ENCODE measurements at places on chromosomes 6 and 20. TPM values are rescaled to one million over a fixed set of nuclear protein-coding genes. Genes with fewer than 3 reads are reported as not detected.

Gene HLA-DQB1
- 14.3 TPM for total RNA-seq

Gene RNF39
- not detected for total RNA-seq

GRCh38 chr6:118952683-118953082 is 17.7 kb upstream of the MCM9 start:
- no peak overlapping the region for H3K27ac ChIP-seq
- H3K4me1 ChIP-seq = no peaks in the 10 kb centered on the region
- H3K27me3 ChIP-seq = no peaks in the 10 kb centered on the region

DNA sequence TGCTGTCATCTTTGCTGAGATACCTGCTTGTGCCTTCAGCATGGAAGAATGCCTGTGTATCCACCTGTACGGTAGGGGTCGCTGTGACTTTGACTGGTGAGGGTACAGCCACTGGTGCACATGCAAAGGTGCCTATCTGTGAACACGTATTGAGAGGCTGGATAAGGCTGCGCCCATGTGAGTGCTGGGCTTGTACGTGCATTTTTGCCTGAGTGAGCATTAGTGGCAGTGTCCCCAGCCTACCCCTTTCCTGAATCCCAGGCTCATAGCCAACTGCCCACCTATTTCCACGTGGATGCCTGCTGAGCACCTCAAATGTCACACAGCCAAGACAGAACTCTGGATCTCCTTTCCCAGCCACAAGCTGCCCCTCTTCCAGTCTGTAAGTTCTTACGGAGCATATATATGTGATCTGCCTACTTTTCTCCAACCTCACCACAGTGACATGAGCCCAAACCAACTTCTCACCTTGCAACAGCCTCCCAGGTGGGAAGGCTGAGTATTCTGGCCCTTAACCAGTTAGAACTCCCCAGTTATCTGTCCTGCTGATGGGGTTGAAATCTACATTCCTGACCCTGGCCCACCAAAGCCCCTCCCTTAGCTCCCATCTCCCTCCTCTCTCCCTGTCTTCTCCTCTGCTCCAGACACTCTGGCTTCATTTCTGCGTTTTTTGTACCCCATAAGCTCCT is 1.1 kb upstream of the SLC2A10 start:
- no peak for DNase-seq
- H3K4me3 ChIP-seq = no peak overlapping the region
- no peaks in the 10 kb centered on the region for H3K27me3 ChIP-seq
- no peak overlapping the region for H3K27ac ChIP-seq
- peaks cover 59% of the 10 kb centered on the region for H3K4me1 ChIP-seq

DNA sequence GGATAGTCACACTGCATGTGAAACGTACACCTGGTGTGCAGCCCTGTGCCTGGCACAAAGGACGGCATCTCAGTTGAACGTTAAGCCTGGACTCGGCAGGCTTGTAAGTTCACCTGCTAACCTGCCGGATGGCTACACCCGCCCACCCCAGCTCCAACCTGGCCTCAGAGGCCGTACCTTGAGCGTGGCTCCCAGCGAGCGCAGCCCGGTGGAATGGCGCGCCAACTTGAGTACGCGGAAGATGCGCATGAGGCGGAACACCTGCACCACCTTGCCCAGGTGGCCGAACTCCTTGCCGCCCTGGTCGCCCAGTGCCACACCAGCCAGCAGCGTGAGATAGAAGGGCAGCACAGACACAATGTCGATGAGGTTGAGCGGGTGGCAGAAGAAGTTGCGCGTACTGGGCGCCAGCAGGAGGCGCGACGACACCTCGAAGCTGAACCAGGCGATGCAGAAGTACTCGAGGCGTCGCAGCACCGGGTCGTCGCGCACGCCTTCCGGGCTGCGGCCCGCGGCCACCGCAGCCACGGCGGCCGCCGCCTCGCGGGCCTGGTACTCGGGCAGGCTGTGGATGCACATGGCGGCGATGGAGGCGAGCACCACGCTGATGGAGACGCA is 3.3 kb downstream of the KCNS1 start:
- no peak overlapping the region for H3K4me3 ChIP-seq
- peak; percentile 44 for DNase-seq
- H3K27ac ChIP-seq = no peak overlapping the region
- no peaks in the 10 kb centered on the region for H3K36me3 ChIP-seq
- H3K27me3 ChIP-seq = peaks cover 10% of the 10 kb centered on the region

- no peak for DNase-seq
- no peaks in the 10 kb centered on the region for H3K4me1 ChIP-seq
- no peak overlapping the region for H3K4me3 ChIP-seq
- no peak overlapping the region for H3K27ac ChIP-seq
Observed at GRCh38 chr20:25204550-25205276, 9.2 kb downstream of the ENTPD6 start.

DNA sequence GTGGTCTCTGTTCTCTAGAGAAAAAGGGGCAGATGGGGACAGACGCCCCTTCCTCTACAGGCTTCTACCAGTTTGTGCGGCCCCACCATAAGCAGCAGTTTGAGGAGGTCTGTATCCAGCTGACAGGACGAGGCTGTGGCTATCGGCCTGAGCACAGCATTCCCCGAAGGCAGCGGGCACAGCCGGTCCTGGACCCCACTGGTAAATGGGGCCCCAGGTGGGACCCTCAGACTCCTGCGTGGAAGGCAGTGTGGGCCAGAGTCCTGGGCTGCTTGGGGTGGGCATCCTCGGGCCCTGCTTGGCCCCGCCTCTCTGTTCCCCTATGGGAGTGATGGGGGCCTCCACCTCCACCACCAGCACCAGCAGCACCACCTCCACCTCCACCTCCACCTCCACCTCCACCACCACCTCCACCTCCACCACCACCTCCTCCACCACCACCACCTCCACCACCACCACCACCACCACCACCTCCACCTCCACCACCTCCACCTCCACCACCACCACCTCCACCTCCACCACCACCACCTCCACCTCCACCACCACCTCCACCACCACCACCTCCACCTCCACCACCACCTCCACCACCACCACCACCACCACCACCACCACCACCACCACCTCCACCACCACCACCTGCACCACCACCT is 3.2 kb upstream of the TNFRSF6B start:
- H3K4me1 ChIP-seq = no peaks in the 10 kb centered on the region
- H3K36me3 ChIP-seq = no peaks in the 10 kb centered on the region
- DNase-seq = no peak
- H3K27ac ChIP-seq = no peak overlapping the region
- H3K27me3 ChIP-seq = no peaks in the 10 kb centered on the region
- H3K4me3 ChIP-seq = no peak overlapping the region
